Fibroblast of skin of left quadriceps (primary cell): ENCODE measurements at places on chromosomes 7 and 10.

- no peak for DNase-seq
Observed at GRCh38 chr7:117064688-117065087, 111.4 kb downstream of the ST7 start.

- no peak for DNase-seq
Observed at GRCh38 chr10:132404169-132404880, 7.3 kb downstream of the PWWP2B start.

DNA sequence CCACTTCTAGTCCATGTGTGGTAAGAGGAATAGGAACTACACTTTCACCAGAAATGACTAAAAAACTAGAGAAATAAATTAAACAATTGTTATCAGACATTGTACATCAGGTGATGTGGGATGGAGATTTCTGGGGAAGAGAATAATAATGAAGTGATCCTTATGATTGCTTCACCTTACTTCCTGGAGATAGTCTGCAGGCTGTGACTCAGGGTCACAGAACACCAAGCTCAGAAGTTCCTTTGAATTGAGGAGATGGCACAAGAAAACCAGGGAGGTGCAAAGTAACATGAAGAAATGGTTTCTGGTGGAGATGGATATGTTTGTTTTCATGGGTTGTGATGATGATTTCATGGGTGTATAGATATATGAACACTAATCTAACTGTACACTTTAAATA, 44.5 kb downstream of the ZWINT start:
- DNase-seq, result no peak

DNA sequence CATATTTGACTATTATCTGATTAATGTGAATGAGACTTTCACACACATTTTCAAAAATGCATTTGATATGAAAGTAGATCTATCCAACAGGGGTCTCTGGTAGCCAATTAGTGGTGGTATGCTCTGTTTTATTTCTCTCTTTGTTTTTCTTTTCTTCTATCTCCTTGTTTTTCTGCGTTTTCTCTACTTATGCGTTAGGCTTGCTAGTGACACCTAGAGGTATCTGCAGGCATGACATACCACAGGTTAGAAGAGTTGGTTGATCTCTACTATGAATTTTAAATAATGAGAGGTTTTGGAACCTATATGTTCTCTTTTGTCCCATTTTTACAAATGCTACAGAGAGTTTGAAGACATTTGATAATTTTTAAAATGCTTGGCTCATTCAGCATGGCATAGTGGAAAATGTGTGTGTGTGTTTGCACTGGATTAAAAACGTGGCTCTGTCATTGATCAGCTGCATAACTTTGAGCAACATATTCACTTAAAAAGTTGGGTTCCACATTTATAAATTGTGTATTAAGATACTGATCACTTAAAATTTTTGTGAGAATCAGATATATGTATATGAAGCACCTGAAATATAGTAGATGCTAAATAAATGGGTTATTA, 28.1 kb upstream of the PLXDC2 start:
- peak; percentile 14 for DNase-seq
